Thymus (tissue), 14 donors: ENCODE measurements at places on chromosomes 1 and 21. TPM values are rescaled to one million over a fixed set of nuclear protein-coding genes. Genes with fewer than 3 reads are reported as not detected.

DNA sequence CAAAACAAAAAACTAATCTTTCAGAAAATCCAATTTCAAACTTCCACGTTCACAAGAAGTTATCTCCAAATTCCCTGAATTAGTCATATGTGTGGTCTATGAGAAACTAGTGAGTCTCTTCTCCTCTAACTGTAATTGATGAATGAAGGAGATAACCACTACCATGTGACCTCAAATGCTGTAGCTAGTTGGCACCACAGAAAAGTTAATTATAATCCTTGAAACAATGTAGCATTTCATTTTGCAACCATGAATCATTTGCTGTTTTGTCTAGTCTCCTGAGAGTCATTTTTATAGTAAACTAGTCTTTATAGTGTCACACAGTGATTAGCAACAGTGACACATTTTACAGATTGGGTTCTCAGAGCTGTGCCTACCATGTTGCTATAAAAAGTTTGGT lies 287.5 kb downstream of the LRRIQ3 start:
- DNase-seq, result no peak

GRCh38 chr1:58986996-58987767 lies 203.3 kb upstream of the JUN start:
- DNase-seq, result no peak

GRCh38 chr1:176752505-176752904 lies 289.5 kb downstream of the PAPPA2 start:
- no peak for DNase-seq

DNA sequence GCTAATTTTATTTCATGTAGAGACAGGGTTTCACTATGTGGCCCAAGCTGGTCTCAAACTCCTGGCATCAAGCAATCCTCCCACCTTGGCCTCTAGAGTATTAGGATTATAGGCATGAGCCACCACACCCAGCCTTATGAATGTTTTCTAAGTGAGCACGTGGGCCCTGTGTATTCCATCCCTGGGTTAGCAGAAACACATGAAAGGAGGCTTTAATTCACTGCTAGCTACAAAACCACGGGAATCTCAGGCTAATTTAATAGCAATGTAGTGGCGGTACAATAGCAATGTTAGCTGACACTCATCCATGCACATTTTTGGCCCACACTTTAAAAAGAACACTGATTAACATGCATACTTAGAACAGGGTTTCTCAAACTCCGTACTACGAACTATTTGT lies 32.0 kb downstream of the VTCN1 start:
- no peak for DNase-seq

- no peak for DNase-seq
Measured at GRCh38 chr1:62209931-62210595, 15.4 kb downstream of the L1TD1 start.

GRCh38 chr1:232548691-232549090 lies 81.2 kb downstream of the SIPA1L2 start:
- no peak for DNase-seq

GRCh38 chr21:44700101-44701022 lies 3.4 kb downstream of the KRTAP10-12 start:
- no peak for DNase-seq

- no peak for DNase-seq
Measured at GRCh38 chr1:77589231-77589630, 93.2 kb downstream of the ZZZ3 start.

DNA sequence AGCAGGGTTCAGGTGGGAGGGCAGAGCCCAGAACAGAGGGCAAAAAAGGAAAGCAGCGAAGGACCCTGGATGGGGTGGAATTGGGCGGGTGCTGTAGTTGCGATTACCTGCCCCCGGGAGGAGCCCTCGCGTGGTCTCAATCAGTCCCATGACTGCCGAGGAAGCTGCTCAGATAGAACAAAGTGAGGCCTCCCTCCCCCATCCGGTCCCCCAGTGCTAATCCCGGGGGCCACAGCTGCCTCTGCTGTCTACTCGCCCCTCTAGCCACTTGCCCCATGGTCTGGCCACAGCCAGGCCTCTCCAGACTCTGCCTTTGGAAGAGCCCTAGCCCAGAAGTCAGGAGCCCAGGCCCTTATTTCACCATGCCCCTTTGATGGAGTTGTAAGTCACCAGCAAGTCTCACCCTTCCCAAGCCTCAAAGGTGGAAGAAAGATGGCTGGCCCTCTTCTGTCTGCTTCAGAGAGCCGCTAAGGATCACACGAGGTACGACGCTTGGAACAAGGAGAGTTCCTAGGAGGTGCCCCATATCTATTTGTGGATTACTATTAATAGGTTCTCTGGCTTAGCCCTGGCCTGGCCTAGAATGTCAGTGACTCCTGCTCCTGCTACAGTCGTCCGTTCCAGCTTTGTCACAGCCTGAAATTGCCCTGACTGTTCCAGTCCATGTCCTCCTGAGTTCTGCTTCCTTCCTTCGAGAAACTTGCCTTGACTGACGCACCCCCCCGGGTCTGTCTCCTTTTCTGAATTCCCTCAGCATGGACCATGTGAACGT lies 16.4 kb downstream of the ECHDC2 start:
- peak; percentile 32 for DNase-seq

- no peak for DNase-seq
Measured at GRCh38 chr1:225573216-225573615, 79.7 kb downstream of the ENAH start.

DNA sequence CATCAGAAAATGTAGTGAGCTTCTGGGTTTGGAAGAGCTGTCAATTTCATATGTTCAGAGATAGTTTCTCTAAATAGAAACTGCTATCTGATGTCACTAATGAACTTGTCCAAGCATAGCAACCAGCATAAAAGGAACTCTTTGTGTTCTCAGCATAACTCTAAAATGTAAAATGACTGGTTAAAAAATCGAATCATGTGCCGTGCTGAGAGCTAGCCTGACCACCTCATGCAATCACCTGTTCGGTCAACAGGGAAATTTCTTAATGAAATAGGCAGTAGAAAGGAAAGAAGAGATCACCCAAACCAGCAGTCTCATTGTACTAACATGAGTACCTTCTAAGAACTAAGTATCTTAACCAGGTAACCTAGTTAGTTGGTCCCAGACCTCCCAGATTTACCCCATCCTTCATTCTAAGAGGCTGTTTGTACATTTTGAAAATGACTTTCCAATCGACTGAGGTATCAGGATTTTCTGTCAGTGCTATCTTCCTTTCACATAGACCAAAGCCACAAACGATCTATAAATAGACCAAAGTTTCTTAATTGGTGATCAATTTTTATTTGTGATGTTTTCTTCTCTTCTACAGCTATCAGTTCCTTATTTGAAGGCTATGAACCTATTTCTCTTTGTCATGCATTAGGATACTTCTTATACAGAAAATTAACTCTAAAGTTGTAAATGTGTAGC lies 147.3 kb downstream of the TLR5 start:
- no peak for DNase-seq

DNA sequence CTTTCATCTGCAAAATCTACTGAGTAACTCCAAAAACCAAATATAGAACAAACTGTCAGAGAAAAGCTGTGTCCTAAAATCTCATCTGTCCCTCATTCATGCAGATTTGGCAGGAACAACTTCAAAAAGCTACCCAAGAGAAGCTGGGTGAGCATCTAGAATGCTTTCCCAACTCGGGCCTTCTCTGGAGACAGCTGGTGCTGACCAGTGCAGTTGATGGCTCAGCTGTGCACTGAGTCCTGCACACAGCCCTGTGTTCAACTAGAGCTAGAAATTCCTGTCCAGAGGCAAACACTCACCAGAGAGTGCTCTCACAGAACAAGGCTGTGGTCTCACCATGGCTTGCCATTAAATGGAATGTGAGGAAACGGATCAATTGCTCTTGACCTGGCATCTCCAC lies 202.8 kb downstream of the ASTN1 start:
- no peak for DNase-seq

DMRTA2 gene
- total RNA-seq, result 0.14 TPM

FMO3 gene
- total RNA-seq, result 0.19 TPM

ERG gene
- total RNA-seq, result 3.9 TPM

SMIM11 gene
- 3.4 TPM for total RNA-seq

KRTAP10-9 gene
- total RNA-seq, result not detected

RNU1-2 gene
- 17,380 TPM for total RNA-seq

CORT gene
- total RNA-seq, result 0.24 TPM

EXO1 gene
- total RNA-seq, result 19.6 TPM

UBXN10 gene
- 0.24 TPM for total RNA-seq

OR10Z1 gene
- total RNA-seq, result under 0.01 TPM

TNNI3K gene
- total RNA-seq, result 0.61 TPM
